ENCODE measurements at places on chromosomes 2 and 18. TPM values are rescaled to one million over a fixed set of nuclear protein-coding genes. Genes with fewer than 3 reads are reported as not detected.

Gene RAB27B
- polyA plus RNA-seq: 5.3 TPM

DNA sequence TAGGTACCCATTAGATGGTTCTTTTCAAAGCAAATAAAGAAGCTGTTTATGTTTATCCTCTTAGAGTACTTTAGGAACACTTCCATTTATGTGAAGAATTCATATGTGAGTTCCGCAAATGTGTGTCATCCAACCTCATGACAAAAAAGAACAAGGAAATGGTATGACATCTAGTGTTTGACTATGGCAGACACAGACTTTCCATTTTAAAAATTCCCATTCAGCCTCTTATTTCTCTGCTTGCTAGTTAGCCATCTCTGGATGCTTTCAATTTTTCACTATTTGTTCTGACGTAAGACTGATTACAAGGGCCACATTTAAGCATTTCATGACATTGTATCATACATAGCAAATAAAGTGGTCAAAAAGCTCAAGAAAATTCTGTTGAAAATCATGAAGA, 103.0 kb downstream of the ZAP70 start:
- no peak for DNase-seq

DNA sequence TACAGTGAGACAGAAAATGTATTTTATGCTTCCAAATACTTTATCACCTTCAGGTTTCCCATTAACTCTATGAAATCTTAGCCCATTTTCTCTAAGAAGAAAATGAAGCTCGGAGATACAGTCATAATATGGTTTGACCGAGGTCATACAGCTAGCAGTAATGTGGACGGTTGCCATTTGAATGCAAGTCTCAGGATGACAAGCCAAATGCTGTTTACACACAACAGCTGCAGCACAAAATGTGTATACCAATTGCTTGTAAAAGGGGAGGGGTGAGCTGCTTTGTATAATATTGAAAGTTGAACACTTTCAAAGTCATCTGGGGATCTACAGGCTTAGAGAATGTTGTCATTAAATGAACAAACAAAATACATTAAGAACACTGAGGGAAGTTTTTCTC, 93.8 kb upstream of the FSIP2 start:
- DNase-seq: no peak

Gene GCKR
- polyA plus RNA-seq: 0.16 TPM

- DNase-seq: no peak
Observed at GRCh38 chr2:224062481-224063297, 23.6 kb upstream of the SERPINE2 start.

Gene ARHGEF33
- polyA plus RNA-seq: 1.5 TPM

DNA sequence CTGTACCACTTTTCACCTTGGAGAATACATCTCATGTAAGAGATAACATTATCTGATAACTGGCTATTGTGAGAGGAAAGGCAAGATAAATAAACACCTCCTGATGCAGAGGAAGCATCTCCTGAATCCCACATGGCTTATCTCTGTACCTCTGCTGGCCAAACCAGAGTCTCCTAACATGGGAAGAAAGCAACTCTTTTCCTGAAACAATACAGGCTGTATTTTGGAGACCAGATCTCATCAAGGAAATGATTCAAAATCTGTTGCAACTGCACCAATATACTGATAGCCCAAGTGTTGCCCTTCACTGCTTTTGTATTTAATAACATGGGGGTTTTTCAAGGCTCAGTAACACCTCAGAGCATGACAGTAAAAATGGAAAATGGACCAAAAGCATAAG, 106.9 kb downstream of the MREG start:
- no peak for DNase-seq

Gene ANKRD62
- polyA plus RNA-seq: 0.04 TPM

Gene POTEC
- 0.03 TPM for polyA plus RNA-seq

GRCh38 chr2:38274286-38275276, 102.5 kb downstream of the ATL2 start:
- DNase-seq: no peak

Gene ST8SIA5
- 0.31 TPM for polyA plus RNA-seq

- no peak for DNase-seq
Observed at GRCh38 chr18:54233228-54233625, 8.8 kb upstream of the MBD2 start.

- no peak for DNase-seq
Observed at GRCh38 chr2:99706735-99707134, 216.9 kb upstream of the REV1 start.

- DNase-seq: no peak
Observed at GRCh38 chr18:34993289-34993688, 47.9 kb upstream of the MAPRE2 start.

Gene HNRNPLL
- polyA plus RNA-seq: 76.0 TPM

GRCh38 chr2:191087311-191087710, 63.5 kb downstream of the STAT4 start:
- DNase-seq: no peak

Gene TLX2
- polyA plus RNA-seq: not detected

DNA sequence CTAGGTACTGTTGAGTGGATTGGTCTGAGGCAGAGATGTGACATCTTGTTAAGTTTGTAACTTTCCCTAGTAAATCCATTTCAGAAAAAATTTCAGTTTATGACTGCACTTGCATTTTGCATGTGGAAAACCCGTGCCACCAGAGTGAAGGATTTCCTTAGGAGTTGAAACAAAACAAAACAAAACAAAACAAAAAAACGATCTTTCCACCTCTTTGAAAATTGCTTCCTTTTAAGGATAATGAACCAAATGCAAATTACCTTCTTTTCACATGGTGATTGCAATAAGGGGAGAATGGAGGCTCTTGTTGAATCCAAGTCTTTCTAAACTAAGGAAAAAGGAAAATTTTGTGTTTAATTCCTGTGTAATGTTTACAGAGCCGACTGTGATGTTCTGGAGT, 43.2 kb downstream of the PHLPP1 start:
- no peak for DNase-seq

Gene TNS1
- polyA plus RNA-seq: 67.7 TPM

- no peak for DNase-seq
Observed at GRCh38 chr18:59911600-59911999, 11.8 kb downstream of the PMAIP1 start.

Gene COL6A3
- 272 TPM for polyA plus RNA-seq

GRCh38 chr2:218155953-218156479, 10.7 kb downstream of the CXCR1 start:
- no peak for DNase-seq

- peak; percentile 79 for DNase-seq
Observed at GRCh38 chr2:120736624-120737339, 1.1 kb downstream of the GLI2 start.

DNA sequence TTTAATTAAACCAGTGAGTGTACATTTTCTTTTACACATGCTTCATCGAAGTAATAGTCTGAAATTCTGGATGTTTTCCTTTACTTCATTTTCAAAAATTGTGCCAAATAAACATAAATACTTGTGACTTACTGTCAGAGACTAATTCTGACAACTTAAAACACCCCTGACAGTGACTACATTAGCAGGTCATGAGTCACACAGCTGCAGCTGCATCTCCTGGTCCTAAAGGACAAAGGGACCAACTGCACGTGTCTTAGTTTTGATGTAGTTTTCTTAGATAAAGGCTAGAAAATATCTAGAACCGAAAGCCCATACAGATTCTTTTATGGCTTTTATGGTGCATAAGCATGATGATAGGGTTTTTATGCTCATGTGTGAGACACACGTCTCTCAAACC, 29.6 kb upstream of the DSC3 start:
- DNase-seq: no peak

DNA sequence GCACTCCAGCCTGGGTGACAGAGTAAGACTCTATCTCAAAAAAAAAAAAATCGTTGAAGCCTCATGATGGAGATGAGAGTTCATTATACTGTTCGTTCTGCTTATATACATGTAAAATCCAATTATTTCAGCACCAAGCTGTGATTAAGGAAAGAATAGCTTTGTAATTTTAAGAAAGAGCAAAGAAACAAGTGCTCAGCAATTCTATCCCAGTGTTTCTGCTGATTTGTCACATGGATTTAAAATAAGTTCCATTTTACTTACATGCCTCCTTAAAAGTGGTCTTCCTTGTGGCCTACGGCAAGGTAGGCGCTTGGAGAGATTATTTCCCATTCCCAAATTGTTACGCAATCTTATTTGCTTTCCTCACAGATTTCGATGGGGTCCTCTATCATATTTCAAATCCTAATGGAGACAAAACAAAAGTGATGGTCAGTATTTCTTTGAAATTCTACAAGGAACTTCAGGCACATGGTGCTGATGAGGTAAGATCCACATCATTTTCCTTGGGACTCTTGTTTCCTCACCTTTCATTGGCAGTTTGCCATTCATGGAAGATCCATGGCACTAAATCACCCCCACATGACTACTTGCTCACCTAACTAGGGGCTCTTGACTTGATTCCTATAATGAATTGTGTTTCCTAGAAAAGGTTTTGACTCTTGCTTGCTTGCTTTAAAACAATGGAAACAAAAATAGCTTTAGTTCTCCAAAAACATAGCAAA, 11.5 kb downstream of the ARPC2 start:
- no peak for DNase-seq

Gene ANKRD30BL
- polyA plus RNA-seq: 0.79 TPM

GRCh38 chr2:204705243-204705932, 160.1 kb downstream of the PARD3B start:
- DNase-seq: no peak

Gene TM4SF20
- polyA plus RNA-seq: 0.06 TPM

DNA sequence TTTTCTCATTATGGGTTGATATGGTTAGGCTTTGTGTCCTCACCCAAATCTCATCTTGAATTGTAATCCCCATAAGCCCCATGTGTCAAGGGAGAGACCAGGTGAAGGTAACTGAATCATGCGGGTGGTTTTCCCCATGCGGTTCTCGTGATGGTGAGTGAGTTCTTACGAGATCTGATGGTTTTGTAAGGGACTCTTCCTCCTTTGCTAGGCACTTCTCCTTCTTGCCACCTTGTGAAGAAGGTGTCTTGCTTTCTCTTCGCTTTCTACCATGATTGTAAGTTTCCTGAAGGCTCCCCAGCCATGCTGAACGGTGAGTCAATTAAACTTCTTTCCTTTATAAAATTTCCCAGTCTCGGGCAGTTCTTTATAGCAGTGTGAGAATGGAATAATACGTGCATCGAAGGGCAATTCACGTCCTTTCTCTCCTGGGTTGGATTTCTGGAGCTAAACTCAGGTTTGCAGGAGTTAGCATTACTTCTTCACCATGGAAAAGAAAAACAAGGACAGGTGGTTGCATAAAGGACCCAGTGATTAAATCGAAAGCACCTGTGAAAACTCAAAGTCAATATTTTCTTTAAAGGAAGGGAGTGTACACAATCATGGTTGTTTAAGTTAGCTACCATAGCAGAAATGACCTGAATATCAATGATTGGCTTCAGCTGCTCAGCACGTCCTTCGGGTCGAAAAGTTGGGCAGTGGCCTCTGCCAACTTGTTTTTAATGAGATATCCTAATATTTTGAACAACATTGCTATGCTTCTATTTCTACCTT, 54.1 kb downstream of the CDC42EP3 start:
- DNase-seq: no peak

DNA sequence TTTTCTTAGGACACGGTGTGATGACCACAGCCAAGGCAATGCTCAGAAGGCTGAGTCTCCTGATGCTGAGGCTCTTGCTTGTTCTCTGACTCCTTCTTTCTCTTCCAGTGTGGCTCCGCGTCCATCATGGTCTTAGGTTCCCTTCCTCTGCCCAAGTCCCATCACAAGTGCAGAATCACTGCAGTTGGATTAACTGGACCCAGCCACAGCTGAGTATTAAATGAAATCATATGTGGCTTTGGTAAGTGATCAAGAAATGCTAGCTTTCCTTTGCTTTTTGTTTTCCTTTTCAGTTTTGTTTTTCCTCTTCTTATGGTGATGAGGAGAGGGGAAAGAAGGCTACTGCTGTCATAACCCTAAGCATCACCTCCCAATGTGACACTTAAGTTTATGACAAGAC, 375.8 kb downstream of the INSIG2 start:
- DNase-seq: no peak

Gene RFTN2
- polyA plus RNA-seq: 22.6 TPM

Gene DOK1
- 8.3 TPM for polyA plus RNA-seq

DNA sequence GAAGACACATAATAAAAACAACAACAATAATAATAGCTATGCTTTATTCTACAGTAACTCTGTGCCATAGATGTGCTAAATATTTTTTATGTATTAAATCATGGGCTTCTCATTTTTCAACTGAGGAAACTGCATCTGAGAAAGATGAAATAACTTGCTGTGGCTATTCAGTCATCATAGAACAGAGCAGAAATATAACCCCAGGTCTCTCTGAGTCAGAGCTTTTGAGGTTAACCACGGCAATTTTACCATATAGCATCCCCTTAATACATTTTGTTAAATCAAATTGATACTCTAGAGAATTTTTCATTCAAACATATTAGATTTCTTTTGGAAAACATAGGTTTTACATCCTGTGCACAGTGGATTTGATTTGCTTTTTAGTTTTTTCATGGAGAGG, 586.6 kb upstream of the KLHL29 start:
- no peak for DNase-seq

GRCh38 chr18:77015169-77015568, 117.4 kb downstream of the MBP start:
- no peak for DNase-seq

DNA sequence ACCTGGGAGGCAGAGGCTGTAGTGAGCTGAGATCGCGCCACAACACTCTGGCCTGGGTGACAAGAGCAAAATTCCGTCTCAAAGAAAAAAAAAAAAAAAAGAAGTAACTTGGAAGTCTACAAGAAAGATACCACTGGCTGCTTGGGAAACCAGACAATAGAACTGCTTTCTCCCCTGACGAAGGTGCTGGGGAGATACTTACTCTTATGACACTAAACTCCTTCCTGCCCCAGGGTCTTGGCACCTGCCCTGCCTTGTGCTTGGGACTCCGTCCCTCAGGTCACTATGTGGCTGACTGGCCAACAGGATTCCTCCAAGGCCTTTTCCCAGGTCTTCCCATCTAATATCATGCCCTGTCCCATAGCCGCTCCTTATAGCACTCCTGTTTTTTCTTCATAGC, 30.7 kb downstream of the INPP5D start:
- DNase-seq: no peak

Gene MOGAT1
- polyA plus RNA-seq: not detected

GRCh38 chr2:41775366-41776025, 272.3 kb upstream of the PKDCC start:
- DNase-seq: no peak
